ENCODE measurements at places on chromosomes 5 and 9. TPM values are rescaled to one million over a fixed set of nuclear protein-coding genes. Genes with fewer than 3 reads are reported as not detected.

DNA sequence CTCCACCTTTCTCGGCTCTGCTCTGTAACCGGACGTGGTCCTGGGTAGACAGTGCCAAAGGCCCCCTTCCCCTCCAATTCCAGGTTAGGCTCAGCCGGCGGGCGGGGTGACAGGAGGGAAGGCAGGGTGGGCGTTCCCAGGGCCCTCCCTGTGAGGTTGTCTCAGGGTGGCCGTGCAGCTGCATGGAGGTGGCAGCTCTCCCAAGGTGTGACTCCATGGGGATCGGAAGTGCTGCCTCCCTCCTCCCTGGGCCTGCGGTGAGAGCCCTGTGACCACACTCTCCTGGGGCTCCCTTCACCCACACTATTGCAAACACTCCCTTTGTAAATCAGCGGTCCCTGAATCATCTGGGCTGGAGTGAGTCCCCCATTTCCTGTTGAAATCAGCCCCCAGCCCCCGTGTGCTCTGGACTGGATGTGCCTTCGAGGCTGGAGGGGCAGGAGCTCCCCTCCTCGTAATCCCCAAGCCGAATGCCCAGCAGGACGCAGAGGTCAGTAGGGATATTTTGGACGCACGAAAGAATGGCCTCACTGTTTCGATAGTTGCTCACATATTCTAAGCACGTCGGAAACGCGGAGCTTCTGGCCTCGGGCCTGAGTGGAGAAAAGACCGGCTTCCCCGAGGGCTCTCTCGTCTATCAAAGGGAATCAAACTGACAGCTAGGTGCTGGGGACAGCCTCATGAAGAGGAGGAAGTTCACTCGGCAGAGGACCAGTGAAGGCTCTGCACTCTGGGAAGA lies 107.6 kb upstream of the COL5A1 start:
- no peaks in the 10 kb centered on the region for H3K36me3 ChIP-seq
- no peak for DNase-seq
- H3K27ac ChIP-seq, result no peak overlapping the region
- H3K4me1 ChIP-seq, result no peaks in the 10 kb centered on the region
- no peak overlapping the region for H3K4me3 ChIP-seq
- H3K27me3 ChIP-seq, result no peaks in the 10 kb centered on the region

GRCh38 chr5:43203373-43203772 lies 11.3 kb downstream of the NIM1K start:
- no peaks in the 10 kb centered on the region for H3K36me3 ChIP-seq
- no peak overlapping the region for H3K4me3 ChIP-seq
- no peaks in the 10 kb centered on the region for H3K27me3 ChIP-seq
- no peak overlapping the region for H3K27ac ChIP-seq
- no peak for DNase-seq
- H3K4me1 ChIP-seq, result no peaks in the 10 kb centered on the region

- no peaks in the 10 kb centered on the region for H3K27me3 ChIP-seq
- H3K27ac ChIP-seq, result no peak overlapping the region
These were observed 26.1 kb downstream of the PAEP start for GRCh38 chr9:135587658-135588057.

GRCh38 chr5:2217219-2217618 lies 334.5 kb upstream of the IRX4 start:
- no peaks in the 10 kb centered on the region for H3K27me3 ChIP-seq
- no peak for DNase-seq
- no peak overlapping the region for H3K4me3 ChIP-seq
- H3K4me1 ChIP-seq, result no peaks in the 10 kb centered on the region
- no peak overlapping the region for H3K27ac ChIP-seq

DNA sequence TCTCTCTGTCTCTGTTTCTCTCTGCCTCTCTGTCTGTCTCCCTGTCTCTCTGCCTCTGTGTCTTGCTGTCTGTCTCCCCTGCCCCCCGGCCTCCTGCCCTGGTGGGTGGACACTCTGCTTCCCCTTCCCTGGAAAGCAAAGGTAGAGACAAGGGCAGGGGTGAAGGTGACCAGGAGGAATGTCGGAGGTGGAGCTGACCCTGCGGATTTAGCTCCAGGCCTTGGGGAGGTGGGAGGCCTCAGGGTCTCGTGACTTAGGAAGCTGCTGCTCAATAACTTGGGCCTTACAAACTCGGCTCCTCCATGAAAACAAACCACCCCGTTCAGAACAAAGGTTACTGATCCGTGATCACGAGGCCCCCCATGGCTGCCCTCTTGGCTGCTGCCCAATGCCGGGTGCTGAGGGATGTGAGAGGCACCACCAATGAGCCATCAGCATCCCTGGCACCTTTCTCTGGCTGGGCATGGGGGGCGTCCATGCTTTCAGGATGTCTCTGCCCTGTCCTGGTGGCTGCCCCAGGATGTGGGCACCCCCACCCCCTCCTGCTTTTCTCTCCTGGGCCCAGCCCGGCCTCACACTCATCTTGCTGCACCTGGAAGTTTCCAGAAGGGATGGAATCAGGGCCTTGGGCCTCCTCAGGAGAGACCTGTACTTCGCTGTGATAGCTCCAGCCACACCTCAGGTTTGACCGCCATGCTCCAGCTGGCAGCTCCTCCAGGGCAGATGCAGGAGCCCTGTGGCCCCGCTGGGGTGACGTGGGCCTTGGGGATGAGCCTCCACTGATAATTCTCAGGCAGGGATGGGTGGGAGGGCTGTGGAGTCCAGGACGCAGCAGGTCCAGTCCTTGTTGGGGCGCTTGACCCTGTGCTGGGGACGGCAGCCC lies 14.8 kb upstream of the SLC6A19 start:
- no peak for DNase-seq
- H3K4me3 ChIP-seq, result no peak overlapping the region
- H3K27ac ChIP-seq, result no peak overlapping the region
- no peaks in the 10 kb centered on the region for H3K27me3 ChIP-seq
- H3K4me1 ChIP-seq, result no peaks in the 10 kb centered on the region

The ECSCR gene
- polyA plus RNA-seq, result not detected

The C5orf46 gene
- polyA plus RNA-seq, result not detected

GRCh38 chr5:270340-270739 lies 1.1 kb upstream of the PDCD6 start:
- H3K27me3 ChIP-seq, result no peaks in the 10 kb centered on the region
- H3K36me3 ChIP-seq, result no peaks in the 10 kb centered on the region

The CCL27 gene
- not detected for polyA plus RNA-seq

The NPR3 gene
- polyA plus RNA-seq, result not detected

DNA sequence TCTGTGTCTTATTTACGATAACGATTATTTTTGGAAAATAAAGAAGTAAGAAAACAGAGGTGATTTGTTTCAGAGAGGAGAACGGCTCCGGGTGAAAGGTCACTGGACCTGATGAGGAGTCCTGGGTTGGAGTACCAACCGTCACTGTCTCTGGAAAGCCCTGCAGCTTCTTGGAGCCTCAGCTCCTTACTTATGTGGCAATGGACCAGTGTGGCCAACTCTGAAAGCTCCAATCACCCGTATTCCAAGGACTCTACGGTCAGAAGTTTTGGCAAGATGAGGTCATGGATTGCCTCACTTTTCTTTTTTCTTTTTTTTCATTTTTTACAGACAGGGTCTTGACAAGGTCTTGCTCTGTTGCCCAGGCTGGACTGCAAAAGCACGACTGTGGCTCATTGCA lies 84.8 kb downstream of the KLF4 start:
- no peak overlapping the region for H3K27ac ChIP-seq
- no peaks in the 10 kb centered on the region for H3K36me3 ChIP-seq
- no peaks in the 10 kb centered on the region for H3K27me3 ChIP-seq
- no peak for DNase-seq

DNA sequence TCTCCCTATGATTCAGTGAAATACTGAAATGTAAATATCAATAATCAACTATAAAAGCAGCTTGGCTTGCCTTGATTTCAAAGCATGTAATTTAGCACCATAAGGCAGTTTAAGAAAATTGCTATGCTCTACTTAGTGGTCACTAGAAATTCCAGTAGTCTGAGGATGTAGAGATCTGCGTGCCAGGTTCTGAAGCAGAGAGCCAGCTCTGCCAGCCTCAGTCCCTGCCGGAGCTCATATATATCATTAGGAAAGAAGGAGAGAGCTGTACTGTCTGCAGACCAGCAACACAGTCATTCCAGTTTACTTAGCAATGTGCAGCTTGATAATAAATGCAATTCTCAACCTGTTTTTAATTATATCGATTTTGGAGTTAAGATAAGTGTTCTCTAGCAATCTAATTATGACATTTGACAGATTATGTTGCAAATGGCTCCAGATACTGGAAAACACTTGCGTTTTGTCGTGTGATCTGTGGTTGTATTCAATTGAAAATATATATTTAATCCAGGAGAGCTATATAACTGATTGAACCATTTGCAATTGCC lies 540.5 kb downstream of the CTNND2 start:
- H3K27ac ChIP-seq, result no peak overlapping the region
- no peak overlapping the region for H3K4me3 ChIP-seq

The ADGRV1 gene
- 0.07 TPM for polyA plus RNA-seq

The C5orf58 gene
- not detected for polyA plus RNA-seq

The MAMDC2 gene
- not detected for polyA plus RNA-seq

DNA sequence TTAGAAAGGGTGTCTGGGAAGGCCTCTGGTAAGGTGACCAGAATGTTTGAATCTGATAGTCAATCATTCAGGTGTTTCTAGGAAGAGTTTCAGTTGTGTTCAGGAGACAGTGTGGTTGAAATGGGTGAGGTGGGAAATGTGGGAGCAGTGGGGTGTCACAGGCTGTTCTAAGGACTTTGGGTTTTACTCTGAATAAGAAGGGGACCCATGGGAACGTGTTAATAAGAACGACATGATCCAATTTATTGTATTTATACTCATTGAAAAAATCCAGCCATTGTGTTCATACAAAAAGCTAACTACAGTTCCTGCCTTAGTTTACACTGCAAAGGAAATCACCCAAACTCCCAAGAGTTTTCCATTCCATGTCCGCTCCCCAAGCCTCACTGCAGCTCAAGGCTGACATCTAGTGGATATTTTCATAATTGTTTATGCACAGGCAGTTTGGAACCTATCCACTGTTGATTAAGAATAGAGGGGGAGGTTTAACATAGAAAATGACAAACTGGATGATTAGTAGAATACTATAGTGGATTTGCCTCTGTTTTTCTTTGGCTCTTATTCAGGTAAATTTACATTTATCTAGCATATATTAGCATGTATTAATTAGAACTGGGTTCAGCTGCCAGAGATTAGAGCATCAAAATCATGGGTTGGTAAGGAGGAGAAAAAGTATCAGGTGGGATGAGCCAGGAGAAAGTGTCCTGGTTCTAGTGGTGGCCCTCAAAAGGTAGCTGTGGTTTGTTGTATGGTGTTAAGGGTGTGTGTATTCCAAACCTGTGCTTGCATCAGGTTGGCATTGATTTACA lies 17.7 kb downstream of the CAVIN4 start:
- peak; percentile 61 for DNase-seq
- H3K4me3 ChIP-seq, result no peak overlapping the region
- H3K27me3 ChIP-seq, result no peaks in the 10 kb centered on the region
- H3K27ac ChIP-seq, result no peak overlapping the region
- H3K4me1 ChIP-seq, result peaks cover 11% of the 10 kb centered on the region

DNA sequence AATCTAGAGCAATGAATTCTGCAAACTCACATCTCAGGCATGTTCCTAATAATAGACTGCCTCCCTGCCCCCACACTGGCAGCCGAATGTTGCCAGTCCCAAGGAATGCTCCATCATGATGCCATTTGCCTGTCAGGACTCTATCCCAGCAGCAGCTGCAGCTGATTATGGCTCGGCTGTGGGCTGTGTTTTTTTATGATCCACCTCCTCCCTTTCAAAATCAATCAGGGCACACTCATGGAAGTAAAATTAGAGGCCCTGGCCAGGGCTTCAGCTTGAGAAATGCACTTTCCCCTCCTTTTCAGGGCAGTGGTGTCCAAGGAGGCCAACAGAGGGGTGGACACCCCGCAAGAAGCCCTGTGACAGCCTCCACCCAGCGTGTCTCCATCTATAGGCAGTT lies 176.7 kb upstream of the S1PR3 start:
- no peaks in the 10 kb centered on the region for H3K27me3 ChIP-seq
- no peak overlapping the region for H3K4me3 ChIP-seq
- H3K36me3 ChIP-seq, result no peaks in the 10 kb centered on the region
- no peak overlapping the region for H3K27ac ChIP-seq
- H3K4me1 ChIP-seq, result no peaks in the 10 kb centered on the region

The CD72 gene
- 436 TPM for polyA plus RNA-seq

The PPIC gene
- polyA plus RNA-seq, result not detected

- H3K27ac ChIP-seq, result peak overlapping the region; percentile 87
- no peak for DNase-seq
- H3K36me3 ChIP-seq, result no peaks in the 10 kb centered on the region
These were observed 32.1 kb downstream of the B4GALT1 start for GRCh38 chr9:33135031-33135461.

DNA sequence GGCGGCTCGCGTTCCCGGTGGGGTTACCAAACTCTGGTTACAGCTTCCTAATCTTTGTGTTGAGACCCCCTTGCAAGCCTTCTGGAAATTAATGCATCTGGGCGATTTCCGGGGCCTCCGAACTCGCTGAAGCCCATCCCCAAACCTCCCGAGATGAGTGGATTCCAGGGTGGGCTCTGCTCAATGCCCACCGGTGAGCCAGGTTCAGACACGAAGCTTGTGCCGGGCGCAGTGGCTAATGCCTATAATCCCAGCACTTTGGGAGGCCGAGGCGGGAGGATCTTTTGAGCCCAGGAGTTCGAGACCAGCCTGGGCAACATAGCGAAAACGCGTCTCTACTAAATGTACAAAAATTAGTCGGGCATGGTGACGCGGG lies 356 bp upstream of the HACD4 start:
- peaks cover 2% of the 10 kb centered on the region for H3K36me3 ChIP-seq
- H3K27me3 ChIP-seq, result no peaks in the 10 kb centered on the region
- peaks cover 11% of the 10 kb centered on the region for H3K4me1 ChIP-seq
- H3K27ac ChIP-seq, result peak overlapping the region; percentile 79
- no peak for DNase-seq

The PHF19 gene
- 17.0 TPM for polyA plus RNA-seq

DNA sequence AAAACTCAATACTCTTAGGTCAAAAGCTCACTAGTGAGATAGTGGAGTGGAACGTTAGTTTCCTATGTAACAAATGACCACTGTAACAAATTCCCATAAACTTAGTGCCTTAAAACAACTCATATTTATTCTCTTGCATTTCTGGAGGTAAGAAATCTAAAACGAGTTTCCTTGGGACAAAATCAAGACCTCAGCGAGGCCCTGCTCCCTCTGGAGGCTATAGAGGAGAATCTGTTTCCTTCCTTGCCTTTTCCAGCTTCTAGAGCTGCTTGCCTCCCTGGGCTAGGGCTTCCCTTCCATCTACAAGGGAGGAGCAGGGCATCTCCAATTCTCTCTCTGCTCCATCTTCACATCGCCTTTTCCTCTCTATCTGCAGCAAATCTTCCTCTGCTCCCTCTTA lies 32.0 kb downstream of the SEMA5A start:
- no peak overlapping the region for H3K27ac ChIP-seq
- no peaks in the 10 kb centered on the region for H3K27me3 ChIP-seq
- no peak overlapping the region for H3K4me3 ChIP-seq

DNA sequence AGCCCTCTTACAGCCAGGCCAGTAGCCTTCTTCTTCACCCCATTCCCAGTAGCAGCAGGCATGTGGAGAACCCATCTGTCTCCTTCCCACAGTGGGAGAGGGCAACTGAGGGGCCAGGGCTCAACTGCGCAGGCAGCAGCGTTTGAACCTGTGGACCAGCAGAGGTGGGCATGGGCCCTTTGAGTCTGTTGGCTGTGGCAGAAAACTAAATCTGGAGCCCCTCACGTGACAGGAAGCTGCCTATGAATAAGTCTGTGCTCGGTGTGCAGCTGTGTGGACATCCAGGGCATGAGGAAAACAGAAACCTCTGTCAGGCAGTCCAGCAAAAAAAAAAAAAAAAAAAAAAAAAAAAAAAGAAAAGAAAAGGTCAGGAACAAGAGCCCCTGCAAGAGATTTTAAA lies 189.2 kb upstream of the NR3C1 start:
- H3K4me1 ChIP-seq, result peaks cover 19% of the 10 kb centered on the region
- no peak overlapping the region for H3K4me3 ChIP-seq
- H3K36me3 ChIP-seq, result no peaks in the 10 kb centered on the region
- no peaks in the 10 kb centered on the region for H3K27me3 ChIP-seq
- no peak for DNase-seq
